ENCODE measurements at places on chromosomes 1 and 21.
A peak's percentile ranks its signal among the peaks of the same experiment; 100 is the strongest.

GRCh38 chr1:36269408-36269838, 36.7 kb upstream of the SH3D21 start:
- DNase-seq = no peak

- no peak for DNase-seq
Measured at GRCh38 chr1:67355745-67356424, 48.2 kb downstream of the IL12RB2 start.

DNA sequence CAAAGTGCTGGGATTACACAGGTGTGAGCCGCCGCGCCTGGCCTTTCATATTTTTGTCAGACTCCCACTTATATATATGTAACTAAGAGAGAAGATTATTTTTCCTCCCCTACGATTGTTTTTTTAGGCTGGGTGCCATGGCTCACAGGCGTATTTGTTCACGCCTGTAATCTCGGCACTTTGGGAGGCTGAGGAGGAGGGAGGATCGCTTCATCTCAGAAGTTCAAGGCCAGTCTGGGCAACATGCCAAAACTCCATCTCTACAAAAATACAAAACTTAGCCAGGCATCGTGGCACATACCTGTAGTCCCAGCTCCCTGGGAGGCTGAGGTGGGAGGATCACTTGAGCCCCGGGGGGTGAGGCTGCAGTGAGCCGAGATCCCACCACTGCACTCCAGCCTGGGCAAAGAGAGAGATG, 23.9 kb upstream of the ITLN2 start:
- DNase-seq = peak; percentile 73

GRCh38 chr1:214446772-214447556, 104.4 kb downstream of the PTPN14 start:
- peak; percentile 88 for DNase-seq

DNA sequence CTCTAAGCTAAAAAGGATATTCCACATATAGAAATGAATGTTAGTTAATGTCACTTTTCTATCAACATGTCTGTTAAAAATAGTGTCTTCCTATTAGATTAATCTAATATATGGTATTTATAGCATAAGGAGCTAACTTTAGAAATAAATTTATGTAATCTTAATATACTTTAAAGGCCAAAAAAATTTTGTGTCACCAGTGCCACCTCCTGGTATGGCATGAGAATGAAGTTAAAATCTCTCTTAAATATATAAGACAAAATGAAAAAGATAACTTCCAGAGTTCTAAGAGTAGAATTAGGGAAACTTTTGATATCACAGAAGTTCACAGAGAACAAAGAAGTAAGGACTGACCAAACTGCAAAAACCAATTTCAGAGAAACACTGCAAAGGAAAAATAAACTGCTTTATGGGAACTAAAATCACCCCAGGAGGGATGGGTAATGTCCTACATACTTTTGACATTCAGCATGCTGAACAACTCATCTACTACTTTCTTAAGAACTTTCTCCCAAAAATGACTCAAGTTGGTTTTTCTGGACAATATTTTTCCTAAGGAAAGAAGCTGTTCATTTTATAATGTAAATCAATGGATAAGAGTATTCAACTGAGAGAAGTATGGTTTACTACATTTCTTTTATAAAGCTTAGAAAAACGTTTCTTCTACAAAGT, 82.8 kb downstream of the TRIM33 start:
- DNase-seq = peak; percentile 1
